Activated B cell treated with CpG ODN at 0.5 μM for 24 hours (primary cell): ENCODE measurements at places on chromosomes 2 and 18.
A peak's percentile ranks its signal among the peaks of the same experiment; 100 is the strongest.

- no peak for DNase-seq
Measured at GRCh38 chr18:30457156-30457555, 585.4 kb downstream of the DSC3 start.

DNA sequence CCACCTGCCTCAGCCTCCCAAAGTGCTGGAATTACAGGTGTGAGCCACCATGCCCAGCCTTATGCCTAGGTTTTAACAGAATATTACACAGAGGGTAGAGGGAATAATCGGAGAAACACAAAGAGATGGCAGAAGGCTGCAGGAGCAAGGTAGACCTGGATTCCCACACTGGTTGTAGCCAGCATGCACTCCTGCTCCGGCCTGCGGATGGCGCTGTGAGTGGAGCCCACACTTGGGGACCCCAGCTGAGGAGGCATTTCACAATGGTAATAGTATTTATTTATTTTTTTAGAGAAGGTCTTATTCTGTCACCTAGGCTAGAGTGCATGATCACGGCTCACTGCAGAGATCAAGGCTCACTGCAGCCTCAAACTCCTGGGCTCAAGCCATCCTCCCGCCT, 38.8 kb upstream of the DARS1 start:
- DNase-seq, result no peak

DNA sequence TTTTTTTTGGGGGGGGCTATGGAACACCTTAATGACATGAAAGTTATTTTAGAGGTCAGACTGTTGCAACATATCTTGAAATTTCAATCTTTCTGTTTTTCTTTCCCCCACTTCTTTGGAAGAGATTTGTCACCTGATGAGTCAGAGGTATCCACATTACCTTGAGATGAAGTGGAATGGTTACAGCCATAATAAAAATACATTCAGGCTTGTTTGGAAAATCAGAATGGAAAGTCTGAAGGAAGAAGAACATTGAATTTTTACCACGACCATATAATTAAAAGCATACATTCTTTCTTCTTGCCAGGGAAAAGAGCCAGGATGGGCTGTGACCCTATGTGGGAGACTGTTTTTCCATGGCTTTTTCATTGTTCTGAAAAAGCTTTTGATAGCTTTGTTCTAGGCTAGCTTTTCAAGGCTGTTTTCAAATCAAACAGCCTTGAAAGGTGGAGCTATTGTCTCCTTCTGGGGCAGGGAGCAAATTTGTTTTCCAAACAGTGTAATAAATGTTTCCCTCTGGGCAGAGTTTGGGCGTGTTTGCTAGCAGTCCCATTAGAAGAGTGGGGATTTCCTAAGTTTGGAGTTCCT, 2.3 kb upstream of the GTF3C3 start:
- DNase-seq, result no peak

DNA sequence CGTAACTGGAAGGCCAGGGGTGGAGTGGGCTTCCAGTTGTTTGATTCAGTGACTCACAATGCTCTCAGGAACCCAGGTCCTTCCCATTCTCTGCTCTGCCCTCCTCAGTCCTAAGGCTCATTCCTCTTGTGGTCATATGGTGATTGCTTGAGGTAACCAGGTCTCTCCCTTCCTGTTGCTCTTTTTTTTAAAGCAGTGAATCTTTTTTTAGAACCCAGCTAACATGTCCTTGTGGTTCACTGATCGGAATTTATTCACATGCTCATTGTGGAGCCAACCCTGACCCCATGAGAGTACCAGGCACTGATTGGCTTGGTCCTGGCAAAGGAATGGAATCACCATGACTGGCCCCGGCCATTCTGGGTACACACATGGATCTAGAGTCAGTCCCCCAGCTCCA, 7.4 kb downstream of the THNSL2 start:
- no peak for DNase-seq

GRCh38 chr2:29014811-29015421, 33.8 kb downstream of the TOGARAM2 start:
- no peak for DNase-seq

DNA sequence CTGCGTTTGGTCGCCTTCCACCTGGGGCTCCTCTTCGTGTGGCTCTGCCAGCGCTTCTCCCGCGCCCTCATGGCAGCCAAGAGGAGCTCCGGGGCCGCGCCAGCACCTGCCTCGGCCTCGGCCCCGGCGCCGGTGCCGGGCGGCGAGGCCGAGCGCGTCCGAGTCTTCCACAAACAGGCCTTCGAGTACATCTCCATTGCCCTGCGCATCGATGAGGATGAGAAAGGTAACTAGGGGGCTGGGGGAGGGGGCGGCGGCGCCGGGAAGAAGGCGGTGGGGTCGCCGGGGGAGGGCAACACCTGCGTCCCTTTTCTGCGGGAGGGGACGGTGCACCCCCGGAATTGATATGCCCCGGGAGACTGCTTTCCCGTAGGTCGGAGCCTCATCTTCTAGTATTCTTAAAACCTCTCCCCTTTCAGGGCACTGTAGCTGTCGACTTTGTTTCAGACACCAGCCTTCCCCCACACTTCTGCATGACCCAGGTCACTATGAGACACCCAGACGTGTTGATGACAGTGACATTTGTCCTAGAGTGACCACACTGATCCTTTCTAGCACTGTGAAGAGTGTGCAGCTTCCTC, 755 bp downstream of the SPAST start:
- no peak for DNase-seq

GRCh38 chr2:72953976-72954375, 36.7 kb downstream of the EMX1 start:
- DNase-seq, result no peak

DNA sequence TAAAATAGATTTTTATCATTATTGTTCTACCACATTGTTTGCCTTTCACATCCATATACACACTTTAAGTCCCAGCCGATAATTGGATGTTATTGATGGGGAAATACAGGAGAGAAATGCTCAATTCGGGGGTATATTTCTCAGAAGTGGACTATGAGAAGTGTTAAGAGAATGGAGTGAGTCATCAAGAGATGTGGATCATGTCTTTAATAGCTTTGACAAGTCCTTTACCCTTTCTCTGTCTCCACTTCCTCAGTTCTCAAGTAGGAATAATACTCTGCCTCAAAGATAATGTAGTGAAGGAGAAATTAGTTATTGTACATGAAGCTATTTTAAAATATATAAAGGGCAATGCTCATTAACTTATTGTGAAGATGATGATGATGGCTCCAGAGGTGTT, 1017.6 kb upstream of the PIK3C3 start:
- DNase-seq, result no peak

GRCh38 chr2:152062125-152063091, 36.4 kb downstream of the CACNB4 start:
- DNase-seq, result no peak

DNA sequence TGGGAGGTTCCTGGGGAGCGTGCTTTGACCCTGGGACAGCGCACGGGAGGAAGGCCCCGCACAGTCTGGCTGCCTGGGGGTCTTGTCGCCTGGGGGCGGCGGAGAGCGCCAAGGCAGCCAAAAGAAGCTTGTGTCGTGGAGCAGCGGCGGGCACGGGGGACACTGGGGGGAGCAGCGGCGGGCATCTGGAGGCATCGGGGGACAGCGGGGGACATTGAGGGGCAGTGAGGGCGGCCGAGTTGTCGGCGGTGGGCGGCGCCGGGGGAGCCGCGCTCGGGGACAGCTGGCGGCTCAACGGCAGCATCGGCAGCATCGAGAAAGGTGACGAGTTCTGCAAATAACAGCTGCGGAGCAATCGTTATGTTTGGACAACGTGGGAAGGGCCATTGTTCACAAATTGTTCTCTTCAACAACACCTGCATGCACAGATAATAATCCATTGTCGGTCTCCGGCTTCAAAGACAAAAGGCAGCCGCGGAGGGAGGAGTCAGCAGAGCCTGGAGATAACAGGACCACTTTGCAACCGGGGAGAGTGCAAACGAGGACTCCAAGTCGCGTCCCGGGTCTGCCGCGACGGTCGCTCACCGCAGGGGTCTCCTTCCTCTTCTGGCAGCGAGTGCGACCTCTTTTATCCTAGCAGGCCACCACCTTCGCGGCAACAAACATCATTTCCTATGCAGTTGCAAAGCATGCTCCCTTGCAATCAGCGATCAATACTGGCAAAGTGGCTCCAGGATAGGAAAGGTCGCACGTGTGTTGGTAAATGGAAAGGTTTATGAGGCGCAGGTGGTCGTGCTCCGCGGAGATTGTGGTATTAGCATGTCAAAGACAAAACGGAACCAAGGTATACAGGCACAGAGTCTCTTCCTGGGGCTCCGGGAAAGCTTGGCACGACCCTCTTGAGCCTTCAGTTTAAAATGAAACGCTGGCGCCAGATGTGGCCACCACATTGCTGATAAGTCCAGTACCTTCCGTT, 132.3 kb upstream of the DLX2 start:
- DNase-seq, result no peak

DNA sequence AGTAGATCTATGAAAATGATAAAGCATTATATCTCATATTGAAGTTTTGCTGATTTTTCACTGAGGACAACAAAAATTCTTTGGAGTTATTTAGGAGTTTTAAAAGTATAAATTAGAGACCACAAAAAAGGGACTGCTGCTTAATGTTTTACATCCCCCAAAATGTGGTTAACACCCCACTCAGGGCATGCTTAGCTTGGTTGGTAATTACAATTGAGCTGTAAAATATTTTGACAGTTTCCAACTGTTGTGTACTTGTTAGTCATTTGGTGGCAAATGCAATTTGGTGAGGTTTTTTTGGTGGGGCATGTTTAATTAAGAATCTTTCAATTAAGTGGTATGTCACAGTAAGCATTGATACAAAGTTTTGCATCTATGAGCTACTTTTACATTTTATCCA, 137.3 kb upstream of the OTX1 start:
- DNase-seq, result no peak

- no peak for DNase-seq
Measured at GRCh38 chr2:160051371-160051800, 11.0 kb downstream of the PLA2R1 start.

DNA sequence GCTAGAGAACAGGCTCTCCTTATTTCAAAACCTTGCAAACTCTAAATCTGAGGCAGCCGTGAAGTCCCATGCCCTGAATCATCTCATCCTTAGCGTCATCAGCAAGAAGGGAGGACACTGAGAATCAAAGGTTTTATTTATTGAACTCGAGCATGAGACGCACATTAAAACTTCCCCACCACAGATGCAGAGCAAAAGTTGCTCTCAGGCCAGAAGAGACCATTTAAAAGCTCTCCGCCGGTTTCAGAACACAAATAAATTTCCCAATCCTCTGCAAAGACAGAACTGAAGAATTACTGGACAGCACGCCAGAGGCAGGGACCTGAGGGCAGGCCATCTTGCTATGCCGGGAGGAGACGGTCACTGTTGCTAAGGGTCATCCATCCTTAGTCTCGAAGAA, 1.3 kb downstream of the AMMECR1L start:
- no peak for DNase-seq

- no peak for DNase-seq
Measured at GRCh38 chr2:7573166-7573825, 656.1 kb downstream of the RNF144A start.

- DNase-seq, result no peak
Measured at GRCh38 chr2:200193791-200194190, 112.7 kb upstream of the SPATS2L start.

GRCh38 chr2:169980001-169980400, 152.7 kb downstream of the UBR3 start:
- no peak for DNase-seq

GRCh38 chr18:30081122-30081521, 961.4 kb downstream of the DSC3 start:
- no peak for DNase-seq

GRCh38 chr18:57772387-57772799, 30.7 kb downstream of the ATP8B1 start:
- no peak for DNase-seq

DNA sequence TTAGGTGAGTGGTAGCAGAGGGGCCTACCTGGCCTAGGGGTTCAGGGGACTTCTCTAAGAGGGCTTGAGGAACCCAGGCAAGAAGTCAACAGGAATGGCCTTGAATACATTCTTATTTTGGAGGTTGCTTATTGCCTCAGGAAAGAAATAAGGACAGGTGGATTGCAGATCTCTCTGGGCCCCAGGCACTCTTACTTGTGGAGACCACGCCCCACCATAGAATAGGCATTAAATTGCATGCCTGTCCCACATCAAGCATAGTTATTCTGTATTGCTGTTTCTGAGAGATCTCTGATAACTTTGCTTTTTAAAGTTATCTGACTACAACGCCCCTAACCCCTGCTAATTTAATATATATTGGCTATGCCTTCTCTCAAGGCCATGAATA, 68.0 kb upstream of the SP3 start:
- DNase-seq, result no peak

- DNase-seq, result peak; percentile 37
Measured at GRCh38 chr18:32019251-32019948, 775 bp downstream of the RNF125 start.

DNA sequence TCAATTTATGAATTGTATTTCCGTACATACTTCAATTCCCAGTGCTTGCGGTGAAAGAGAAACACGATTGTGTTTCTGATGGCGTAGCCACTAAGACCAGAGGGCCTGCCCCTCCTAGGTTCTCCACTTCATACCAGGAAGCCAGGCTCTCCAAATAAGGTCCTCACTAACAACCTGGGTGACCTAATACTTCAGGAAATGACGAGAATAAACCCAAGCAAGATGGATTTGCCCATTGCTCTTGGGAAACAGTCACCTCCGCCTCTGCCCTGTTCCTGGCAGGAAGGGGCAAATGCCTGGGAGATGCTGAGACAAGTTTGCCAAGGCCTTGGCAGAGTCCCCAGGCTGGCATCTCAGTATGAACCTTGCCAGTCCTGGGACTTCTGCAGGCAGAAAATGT, 41.8 kb downstream of the TTC32 start:
- no peak for DNase-seq

DNA sequence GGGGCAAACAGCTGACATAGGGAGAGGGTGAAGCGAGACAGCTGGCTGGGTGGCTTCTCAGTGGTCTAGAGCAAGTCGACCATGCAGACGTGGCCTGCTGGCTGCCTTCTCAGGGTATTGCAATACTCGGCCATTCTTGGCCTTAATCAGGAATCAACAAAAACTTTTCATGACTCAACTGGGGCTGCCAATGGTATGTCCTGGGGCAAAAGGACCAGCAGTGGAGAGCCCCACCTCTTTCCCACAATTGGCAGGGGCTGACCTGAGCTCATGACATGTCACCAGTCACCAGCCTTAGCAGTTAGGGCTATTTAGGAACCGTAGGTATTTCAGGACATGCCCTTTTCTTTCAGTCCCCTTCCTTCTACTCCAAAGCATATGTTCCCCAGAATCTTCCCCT, 19.1 kb downstream of the PLA2R1 start:
- no peak for DNase-seq

GRCh38 chr18:78632111-78632541, 347.5 kb upstream of the SALL3 start:
- no peak for DNase-seq

DNA sequence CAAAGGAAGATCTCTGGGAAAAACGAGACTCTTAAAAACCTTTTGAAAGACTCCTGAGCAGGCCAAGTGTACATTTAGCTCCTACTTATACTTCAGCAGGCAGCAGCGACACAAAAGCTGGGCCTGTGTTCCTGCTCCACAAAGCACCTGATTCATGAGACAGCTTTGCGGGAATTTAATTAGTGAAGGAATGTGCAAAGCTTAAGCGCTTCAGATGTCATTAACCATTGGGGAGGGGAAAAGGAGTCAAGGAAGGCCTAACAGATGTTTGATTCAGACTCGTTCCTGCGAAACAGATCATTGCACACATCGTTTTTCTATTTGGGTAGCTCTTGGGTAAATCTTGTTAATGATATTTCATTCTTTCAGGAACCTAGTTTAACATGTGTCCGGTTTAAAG, 125.9 kb downstream of the MAIP1 start:
- no peak for DNase-seq

GRCh38 chr2:69676146-69676545, 32.6 kb upstream of the AAK1 start:
- no peak for DNase-seq

GRCh38 chr2:238449241-238449640, 22.5 kb downstream of the ASB1 start:
- DNase-seq, result no peak

- no peak for DNase-seq
Measured at GRCh38 chr2:165837122-165837521, 43.1 kb upstream of the GALNT3 start.
